MG63 (cell line): ENCODE measurements at places on chromosomes 5 and 9. TPM values are rescaled to one million over a fixed set of nuclear protein-coding genes. Genes with fewer than 3 reads are reported as not detected.

DNA sequence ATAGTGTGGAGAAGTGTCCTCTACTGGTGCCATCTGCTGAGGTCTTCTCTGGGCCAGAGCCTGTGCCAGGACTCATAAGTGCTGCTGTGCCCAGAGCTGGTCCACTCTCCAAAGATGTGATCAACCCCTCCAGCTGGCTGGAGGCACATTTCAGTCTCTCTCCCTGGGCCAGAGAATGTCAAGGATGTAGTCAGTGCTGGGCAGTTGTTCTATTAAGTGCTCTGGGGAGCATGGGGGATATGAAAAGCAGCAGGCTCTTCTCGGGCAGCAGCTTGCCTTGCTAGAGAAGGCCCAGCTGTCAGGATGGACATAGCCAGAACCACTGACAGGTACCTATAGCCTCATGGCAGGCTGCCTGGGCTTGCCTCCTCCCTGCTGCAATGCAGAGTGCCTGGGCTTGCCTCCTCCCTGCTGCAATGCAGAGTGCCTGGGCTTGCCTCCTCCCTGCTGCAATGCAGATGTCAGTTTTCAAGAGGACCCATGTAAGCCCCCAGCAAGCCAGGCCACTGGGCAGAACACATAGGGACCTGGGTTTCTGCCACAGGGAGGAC lies 157.2 kb upstream of the PANK3 start:
- no peak for DNase-seq

The MLANA gene
- not detected in 2 replicates for total RNA-seq

The SHOC1 gene
- not detected in 2 replicates for total RNA-seq

- no peak for DNase-seq
Measured at GRCh38 chr5:110965773-110966581, 105.5 kb upstream of the TSLP start.

DNA sequence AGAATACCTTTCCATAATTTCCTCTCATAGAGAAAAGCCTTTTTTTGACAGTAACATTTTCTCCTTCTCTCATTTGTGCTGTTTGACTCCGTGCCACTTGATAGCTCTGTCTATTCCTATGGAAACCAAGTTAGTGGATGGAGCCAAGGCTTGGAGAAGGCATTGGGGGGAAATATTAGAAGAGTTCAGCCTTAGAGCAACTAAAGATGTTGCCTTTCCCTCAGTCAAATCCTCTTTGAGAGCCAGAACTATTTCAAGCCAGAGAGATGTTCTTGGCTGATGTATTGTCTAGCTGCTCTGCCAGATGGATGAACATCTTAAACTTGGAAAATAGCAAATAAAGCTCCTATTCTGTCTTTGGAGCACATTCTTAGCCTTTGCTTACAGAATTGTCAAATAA lies 112.4 kb downstream of the INVS start:
- DNase-seq, result no peak

DNA sequence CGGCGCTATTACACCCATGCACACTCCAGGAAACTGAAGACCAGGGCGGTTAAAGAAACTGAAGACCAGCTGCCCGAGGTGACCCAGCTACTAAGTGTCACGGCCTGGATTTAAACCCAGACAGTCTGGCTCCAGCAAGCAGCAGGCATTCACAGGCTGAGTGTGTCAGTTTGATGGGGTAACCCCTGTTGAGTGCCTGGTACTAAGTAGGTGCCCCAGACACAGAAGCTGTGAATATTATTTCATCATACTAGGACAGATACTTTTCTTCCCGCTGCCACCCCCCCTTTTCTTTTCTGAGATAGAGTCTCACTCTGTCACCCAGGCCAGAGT lies 7.3 kb downstream of the ENG start:
- DNase-seq, result peak; percentile 68

GRCh38 chr5:93130624-93131490 lies 450.2 kb downstream of the NR2F1-AS1 start:
- no peak for DNase-seq

The ECPAS gene
- total RNA-seq, result 77.5 and 87.8 TPM in 2 replicates
